ENCODE measurements at places on chromosomes 7 and 10.

- no peak for DNase-seq
Measured at GRCh38 chr10:48213047-48213446, 61.4 kb downstream of the FRMPD2 start.

GRCh38 chr7:14497390-14497789, 405.2 kb downstream of the DGKB start:
- no peak for DNase-seq

- no peak for DNase-seq
Measured at GRCh38 chr7:117135553-117135891, 182.2 kb downstream of the ST7 start.

DNA sequence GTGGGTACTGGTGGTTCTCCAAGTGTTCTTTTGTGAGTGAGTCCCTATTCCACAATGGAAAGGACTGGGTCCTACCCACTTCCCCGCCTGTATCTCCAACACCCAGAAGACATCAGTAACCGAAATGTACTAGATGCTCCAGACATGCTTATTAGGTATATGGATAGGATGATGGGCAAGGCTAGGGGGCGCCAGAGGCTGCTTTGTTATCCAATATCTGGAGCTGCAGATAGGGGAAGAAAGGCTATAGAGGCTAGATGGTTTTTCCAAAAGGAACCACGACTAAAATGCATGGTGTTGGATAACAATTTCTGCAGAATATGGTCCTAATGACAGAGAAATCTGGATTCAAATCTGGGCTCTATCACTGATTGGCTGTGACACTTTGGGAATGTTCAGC, 56.2 kb upstream of the TM9SF3 start:
- no peak for DNase-seq

GRCh38 chr7:26856176-26856985, 8.0 kb downstream of the SKAP2 start:
- peak; percentile 39 for DNase-seq

- DNase-seq, result no peak
Measured at GRCh38 chr10:70585578-70586169, 16.9 kb downstream of the PRF1 start.

GRCh38 chr7:11570922-11571550, 261.0 kb downstream of the THSD7A start:
- DNase-seq, result no peak

GRCh38 chr7:71243736-71244410, 111.9 kb downstream of the GALNT17 start:
- no peak for DNase-seq

- no peak for DNase-seq
Measured at GRCh38 chr10:11297136-11297535, 279.5 kb downstream of the CELF2 start.

DNA sequence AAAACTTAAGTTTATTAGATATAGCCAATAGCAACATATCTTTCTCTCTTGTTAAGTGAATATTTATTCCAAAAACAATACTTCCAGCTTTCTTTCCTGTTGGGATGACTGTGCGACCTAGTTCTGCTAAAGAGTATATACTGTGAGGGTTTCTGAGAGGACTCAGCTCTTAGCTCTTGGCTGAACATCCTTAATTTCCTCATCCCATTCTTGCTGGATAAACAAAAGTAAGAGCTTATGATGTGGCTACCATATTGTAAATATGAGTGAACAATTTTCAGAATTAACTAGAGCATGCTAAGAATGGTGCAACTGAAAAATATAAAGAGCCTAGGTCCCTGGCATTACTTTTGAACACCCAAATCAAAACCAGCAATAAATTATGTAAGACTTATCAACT, 279.5 kb upstream of the GNAI1 start:
- DNase-seq, result no peak

DNA sequence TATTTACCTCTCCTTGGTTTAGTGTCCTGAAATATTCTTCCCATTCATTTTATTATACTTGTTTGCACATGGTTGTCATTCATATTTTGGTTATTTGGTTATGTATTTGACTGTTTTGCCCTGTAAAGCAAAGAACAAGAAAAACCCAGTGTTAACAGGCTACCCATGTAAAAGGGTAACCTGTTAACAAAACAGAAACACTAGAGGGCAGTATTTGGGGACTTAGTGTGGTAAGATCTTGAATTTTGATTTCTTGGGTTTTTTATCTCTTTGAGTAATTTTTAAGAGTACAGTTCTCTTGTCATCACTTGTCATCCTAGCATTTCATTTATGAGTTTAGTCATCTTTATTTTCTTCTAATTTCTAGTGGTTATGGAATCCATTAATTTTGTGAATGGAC, 51.3 kb downstream of the POLL start:
- peak; percentile 10 for DNase-seq

- no peak for DNase-seq
Measured at GRCh38 chr10:11685787-11686218, 56.4 kb upstream of the ECHDC3 start.

DNA sequence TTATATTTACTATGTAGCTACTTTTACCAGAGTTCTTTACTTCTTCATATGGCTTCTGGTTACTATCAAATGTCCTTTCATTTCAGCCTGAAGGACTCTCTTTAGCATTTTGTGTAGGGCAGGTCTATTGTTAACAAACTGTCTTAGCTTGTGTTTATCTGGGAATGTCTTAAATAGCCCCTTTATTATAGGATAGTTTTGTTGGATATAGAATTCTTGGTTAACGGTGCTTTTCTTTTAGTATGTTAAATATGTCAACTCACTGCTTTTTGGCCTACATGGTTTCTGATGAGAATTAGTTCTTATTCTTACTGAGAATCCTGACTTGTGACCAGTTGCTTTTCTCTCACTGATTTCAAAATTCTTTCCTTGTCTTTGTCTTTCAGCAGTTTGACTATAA, 169.0 kb downstream of the ADK start:
- DNase-seq, result no peak

GRCh38 chr7:89618274-89618673, 536.0 kb upstream of the STEAP1 start:
- no peak for DNase-seq

GRCh38 chr10:91551856-91552255, 81.0 kb downstream of the PPP1R3C start:
- no peak for DNase-seq

DNA sequence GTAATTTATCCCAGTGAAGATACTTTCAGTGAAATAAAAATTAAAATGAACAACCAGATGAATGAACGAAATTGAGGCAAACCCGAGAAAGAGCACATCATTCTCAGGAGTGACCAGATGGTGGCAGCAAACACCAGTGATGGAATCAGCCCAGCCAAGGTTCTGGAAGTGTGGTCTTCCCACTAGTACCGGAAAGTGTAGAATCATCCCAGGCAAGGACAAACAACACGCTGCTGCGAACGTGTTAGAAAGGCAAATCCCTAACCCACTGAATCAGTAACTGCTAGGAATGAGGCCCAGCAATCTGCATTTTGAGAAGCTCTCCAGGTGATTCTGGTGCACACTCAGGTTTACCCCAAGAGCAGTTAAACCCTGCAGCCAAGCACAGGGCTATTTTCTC, 15.5 kb upstream of the SLC18A3 start:
- peak; percentile 48 for DNase-seq

DNA sequence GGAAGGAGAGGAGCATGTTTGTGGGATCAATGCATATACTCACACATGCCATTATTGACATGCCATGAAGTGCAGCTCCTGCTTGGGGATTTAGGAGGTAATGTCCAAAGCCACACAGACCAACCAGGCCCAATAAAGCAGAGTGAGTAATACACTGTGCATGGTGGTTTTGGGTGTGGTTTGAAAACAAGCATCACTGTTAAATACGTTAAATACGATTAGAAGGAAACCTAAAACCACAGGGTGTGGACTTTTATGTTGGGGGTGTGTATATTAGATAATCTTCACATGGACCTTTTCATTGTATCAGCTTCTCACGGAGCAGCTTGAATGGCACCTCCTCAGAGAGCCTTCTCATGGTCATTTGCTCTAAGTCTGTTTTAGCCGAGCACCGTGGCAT, 10.4 kb upstream of the EIF3A start:
- DNase-seq, result peak; percentile 71

GRCh38 chr10:59672150-59672875, 37.3 kb downstream of the SLC16A9 start:
- no peak for DNase-seq

- DNase-seq, result no peak
Measured at GRCh38 chr10:37263304-37263703, 137.9 kb downstream of the ANKRD30A start.

- DNase-seq, result no peak
Measured at GRCh38 chr7:155975490-155975889, 163.2 kb upstream of the SHH start.

- DNase-seq, result peak; percentile 80
Measured at GRCh38 chr7:12549106-12549505, 21.4 kb upstream of the SCIN start.

DNA sequence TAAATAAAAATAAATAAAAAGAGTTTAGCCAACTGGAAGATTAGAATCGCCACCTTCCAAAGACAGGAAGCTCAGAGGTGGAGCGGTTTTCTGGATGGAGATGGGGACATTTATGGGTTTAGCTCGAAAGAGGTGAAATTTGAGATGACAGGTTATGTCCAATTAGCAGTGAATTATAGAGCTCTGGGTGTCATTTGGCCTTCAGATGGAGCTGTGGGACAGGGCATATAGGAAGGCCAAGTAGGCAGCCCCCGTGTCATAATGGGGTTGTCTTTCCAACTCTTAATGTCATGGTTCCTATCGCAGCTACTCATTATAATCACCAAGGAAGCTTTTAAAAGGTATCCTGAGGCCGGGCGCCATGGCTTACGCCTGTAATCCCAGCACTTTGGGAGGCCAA, 21.0 kb upstream of the EEPD1 start:
- no peak for DNase-seq
